LHCN-M2 (cell line): ENCODE measurements at places on chromosomes 2 and 18. TPM values are rescaled to one million over a fixed set of nuclear protein-coding genes. Genes with fewer than 3 reads are reported as not detected.
A peak's percentile ranks its signal among the peaks of the same experiment; 100 is the strongest.

GRCh38 chr2:121400201-121400600 is 115.2 kb upstream of the TFCP2L1 start:
- peak; percentile 98 for DNase-seq

Gene DUSP2
- 0.23 and 0.71 TPM in 2 replicates for total RNA-seq

DNA sequence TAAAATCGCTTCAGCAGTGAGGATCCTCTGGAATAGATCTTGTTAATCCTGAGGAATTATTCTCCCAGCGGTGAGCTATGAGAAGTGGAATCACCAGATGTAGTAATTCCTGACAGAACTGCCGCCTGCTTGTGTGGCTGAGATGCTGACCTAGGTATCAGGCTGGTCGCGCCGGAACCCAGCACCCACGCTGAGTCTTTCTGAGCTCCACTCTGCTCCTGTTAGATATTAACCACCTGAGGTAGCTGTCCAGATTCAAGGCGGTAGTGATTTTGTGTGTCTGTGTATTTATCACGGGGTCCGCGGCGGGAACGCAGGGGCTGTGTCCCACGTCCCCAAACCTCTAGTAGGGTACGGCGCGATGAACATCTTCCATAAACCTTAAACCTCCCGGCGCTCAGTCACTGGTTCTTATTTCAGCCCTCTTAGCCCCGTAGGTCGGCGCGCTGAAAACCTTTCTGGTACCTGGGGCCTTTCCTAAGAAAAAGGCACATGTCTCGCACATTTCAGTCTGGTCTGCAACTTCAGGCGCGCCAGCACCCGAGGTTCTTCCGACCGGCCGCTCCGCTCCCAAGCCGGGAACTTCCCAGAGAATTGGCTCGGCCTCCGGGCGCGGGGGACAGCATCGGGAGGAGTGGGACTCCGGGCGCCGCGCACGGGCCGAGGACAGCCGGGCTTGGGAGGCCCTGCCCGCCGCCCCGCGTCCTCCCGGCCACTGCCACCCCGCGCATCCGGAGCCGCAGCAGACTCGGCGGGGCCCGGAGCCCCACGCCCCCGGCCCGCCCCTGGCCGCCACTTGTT is 542 bp upstream of the CNNM3 start:
- DNase-seq: peak; percentile 29

Gene IGFBP2
- 0.23 and 1.5 TPM in 2 replicates for total RNA-seq

GRCh38 chr2:67312871-67313270 is 84.3 kb upstream of the ETAA1 start:
- no peak for DNase-seq

Gene DSG3
- not detected in 2 replicates for total RNA-seq

GRCh38 chr2:43203373-43203772 is 23.0 kb downstream of the ZFP36L2 start:
- no peak for DNase-seq

DNA sequence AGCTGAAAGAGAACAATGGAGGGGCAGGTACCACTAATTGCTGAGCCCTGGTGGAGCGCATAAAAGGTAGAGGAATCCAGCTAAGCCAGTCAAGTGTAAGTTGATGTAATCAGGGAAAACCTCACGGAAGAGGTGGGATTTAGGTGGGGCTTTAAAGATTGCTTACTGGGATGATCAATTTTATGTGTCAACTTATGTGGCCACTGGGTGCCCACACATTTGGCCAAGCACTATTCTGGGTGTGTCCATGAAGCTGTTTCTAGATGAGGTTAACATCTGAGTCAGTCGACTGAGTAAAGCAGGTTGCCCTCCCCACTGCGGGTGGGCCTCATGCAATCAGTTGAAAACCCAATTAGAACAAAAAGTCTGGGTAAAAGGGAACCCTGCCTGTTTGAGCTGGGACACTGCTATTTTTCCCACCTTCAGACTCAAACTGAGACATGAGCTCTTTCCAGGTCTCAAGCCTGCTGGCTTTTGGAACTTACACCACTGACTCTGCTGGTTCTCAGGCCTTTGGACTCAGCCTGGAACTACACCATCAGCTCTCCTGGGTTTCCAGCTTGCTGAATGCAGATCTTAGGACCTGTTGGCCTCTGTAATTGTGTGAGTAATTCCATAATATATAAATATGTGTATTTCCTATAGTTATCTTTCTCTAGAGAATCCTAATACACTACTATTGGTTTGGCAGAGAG is 67.3 kb downstream of the MYO5B start:
- no peak for DNase-seq

DNA sequence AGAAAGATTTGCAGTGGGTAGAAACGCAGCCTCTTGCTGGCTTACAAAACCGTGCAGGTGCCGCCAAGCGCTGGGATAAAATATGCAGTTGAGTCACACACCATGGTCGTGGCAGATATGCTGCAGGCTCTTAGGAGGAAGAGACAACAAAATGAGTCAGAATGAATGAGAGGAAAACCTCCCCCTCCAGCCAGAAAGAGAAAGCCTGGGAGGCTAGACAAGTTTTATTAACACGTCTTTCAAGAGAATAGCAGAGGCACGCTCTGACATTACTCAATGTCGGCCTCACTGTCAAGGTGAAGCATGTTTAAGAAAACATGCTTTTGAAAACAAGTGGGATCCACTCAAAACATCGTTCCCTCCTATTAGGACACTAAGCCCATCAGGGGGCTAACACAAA is 37.1 kb upstream of the ZCCHC2 start:
- peak; percentile 69 for DNase-seq

GRCh38 chr2:105526000-105526925 is 127.4 kb upstream of the FHL2 start:
- DNase-seq: no peak

- no peak for DNase-seq
Observed at GRCh38 chr2:43005245-43005974, 213.0 kb upstream of the HAAO start.

GRCh38 chr2:182618672-182619079 is 97.4 kb upstream of the DNAJC10 start:
- DNase-seq: peak; percentile 57

Gene RAPH1
- total RNA-seq: 43.1 and 66.0 TPM in 2 replicates

Gene REG1B
- total RNA-seq: not detected in 2 replicates

GRCh38 chr2:71919708-71920107 is 228.0 kb downstream of the CYP26B1 start:
- DNase-seq: no peak

DNA sequence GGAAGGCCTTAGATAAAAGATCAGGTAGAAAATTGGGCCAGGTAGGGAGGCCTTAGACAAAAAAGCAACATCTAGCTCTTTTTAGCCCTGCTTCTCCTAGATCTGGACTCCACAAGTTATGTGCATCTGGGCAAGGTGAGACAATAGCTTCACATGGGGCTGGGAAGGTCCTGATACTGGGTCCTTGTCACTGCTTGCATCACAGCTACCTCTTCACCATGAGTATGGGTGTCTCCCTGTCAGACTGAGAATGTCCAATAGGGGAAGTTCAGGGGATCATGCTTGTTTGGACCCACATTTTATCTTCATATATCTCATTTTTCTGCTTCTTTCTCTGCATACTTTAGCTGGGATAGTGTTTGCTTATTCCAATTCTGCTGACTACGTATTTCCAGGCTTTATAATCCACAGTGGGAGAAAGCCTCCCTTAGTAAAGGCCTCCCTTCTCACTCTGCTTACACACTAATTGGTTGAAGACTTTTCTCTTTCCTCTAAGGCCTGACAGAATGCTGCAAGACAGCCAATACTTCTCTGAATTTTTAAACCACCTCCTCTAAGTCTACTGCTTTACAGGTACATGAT is 189.6 kb downstream of the CYRIA start:
- DNase-seq: no peak

Gene MAP3K19
- not detected in 2 replicates for total RNA-seq

DNA sequence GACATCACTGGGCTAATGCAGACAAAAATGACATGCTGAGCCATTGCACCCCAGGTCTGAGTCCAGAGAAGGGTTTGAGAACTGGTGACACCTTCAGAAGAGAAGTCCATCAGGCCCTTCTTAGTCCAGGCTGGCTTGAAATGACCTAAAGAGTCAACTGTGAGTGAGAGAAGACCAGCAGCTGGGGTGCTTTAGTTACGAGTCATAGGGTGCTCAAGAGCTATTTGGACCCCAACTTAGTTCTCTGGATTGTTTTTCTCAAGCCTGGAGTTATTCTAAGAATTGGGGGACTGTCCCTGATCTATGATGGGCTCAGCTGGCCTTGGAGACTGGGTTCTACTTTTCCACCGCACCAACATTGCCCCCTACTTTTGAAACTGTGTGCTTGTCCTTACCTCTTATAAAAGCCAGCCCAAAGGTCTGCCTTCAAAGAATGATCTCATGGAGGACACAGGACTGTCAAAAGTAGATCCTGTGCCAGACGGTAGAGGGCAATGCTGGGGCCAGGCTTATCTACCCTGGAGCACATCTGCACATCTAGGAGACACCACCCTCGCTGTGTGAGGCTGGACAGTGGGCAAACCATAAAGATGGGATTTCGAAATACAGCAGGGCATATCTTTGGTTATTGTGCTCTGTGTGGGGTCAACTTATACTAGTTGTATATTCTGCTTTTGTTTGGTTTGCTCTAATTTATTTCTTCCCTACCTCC is 333.0 kb upstream of the SLC14A2 start:
- DNase-seq: peak; percentile 45
